ENCODE measurements at places on chromosomes 12 and 14. TPM values are rescaled to one million over a fixed set of nuclear protein-coding genes. Genes with fewer than 3 reads are reported as not detected.
A peak's percentile ranks its signal among the peaks of the same experiment; 100 is the strongest.

The RNASE1 gene
- total RNA-seq, result not detected

The NINJ2 gene
- total RNA-seq, result 13.5 TPM

DNA sequence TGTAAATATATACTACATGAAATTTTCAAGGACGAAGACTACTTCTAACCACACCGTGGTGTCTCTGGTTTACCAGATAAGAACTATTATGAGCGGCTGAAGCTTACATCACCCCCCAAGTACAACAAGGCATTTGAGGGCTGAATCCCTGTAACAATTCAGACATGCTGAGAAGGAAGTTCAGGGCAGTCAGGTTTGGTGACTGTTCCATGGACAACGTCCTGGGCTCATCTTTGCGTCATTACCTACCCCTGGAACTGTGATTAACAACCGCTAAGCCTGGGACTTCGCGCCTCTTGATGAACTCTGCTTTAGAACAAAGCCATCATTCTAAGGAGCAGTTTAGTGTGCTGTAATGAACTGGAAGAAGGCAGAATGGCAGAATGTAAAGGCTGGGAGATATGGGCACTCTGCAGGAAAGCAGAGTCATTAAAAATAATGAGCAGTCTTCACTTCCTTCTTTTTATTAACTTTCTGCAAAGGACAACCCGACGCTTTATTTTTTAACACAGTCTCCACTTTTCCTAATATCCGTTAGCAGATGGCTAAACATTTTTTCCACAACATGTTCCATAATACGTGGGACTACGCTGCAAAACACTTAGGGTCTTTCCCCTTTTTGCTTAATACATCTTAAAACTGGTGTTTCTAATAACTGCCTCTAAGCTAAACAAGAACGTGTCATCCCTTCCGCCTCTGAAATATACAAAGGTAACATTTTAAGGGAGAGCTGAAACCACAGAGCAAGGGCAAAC, 263.2 kb downstream of the ADAMTS20 start:
- no peak overlapping the region for H3K4me3 ChIP-seq
- no peaks in the 10 kb centered on the region for H3K4me1 ChIP-seq
- H3K36me3 ChIP-seq, result no peaks in the 10 kb centered on the region
- H3K27ac ChIP-seq, result no peak overlapping the region

DNA sequence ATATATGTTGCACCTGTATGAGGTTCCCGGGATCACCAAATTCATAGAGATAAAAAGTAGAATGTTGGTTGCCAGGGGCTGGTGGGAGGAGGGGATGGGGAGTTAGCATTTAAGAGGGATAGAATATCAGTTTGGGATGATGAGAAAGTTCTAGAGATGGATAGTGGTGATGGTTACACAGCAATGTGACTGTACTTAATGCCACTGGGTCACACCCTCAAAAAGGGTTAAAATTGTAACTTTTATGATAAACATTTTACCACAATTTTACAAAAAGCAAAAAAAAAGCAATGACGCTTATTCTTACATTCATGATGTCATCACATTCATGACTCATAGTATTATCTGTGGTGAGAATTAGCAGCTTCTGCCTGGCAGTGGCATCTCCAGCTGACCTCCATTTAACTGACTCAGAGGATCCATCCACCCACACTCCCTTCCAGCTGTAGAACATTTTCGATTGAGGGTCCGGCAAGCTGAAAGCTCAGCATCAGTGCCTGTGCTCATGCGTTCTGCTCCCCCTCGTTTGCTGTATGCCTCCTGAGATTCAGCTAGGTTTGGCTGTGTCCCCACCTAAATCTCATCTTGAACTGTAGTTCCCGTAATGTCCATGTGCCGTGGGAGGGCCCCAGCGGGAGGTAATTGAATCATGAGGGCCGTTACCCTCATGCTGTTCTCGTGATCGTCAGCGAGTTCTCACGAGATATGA, 64.8 kb upstream of the TMEM260 start:
- H3K27me3 ChIP-seq, result peaks cover 18% of the 10 kb centered on the region
- no peak for DNase-seq
- H3K27ac ChIP-seq, result no peak overlapping the region
- no peaks in the 10 kb centered on the region for H3K36me3 ChIP-seq

DNA sequence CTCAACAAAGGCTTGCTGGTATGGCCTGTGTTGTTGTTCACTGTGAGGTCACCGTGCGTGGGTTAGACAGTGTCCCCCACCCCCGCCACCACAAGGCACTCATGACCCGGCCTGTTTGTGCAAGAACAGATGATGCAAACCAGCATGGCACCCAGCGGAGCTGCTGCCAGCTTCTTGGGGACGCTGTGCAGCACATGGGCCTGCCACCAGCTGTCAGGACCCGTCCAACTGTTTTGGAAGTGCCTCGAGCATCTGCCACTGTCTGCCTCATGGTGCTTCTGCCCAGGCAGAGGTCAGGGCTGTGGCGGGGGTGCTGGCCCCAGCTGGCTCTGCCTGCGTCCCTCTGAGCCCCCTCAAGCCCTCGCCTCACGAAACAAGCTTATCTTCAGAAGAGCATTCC, 1.5 kb downstream of the ASB2 start:
- H3K27ac ChIP-seq, result peak overlapping the region; percentile 97
- H3K4me3 ChIP-seq, result peak overlapping the region; percentile 78
- no peaks in the 10 kb centered on the region for H3K27me3 ChIP-seq

DNA sequence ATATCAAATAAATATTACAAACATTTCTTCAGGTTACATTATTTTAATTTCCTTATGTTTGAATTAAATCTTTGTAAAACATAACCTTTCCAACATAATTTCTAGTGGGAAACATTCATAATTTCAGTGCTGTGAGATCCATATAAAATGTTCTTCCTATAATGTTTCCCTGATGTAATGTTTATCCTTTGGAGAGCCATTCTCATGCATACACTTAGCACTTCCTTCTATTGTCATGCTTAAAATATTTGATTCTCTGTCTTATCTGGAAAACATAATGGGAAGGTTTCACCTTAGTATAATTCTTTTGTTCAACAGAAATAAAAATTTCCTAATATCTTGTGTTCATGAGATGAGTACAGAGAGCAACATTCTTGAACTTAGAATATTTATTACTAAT, 472.5 kb downstream of the ADAMTS20 start:
- H3K36me3 ChIP-seq, result no peaks in the 10 kb centered on the region
- no peaks in the 10 kb centered on the region for H3K27me3 ChIP-seq

- H3K4me1 ChIP-seq, result no peaks in the 10 kb centered on the region
- DNase-seq, result no peak
- H3K27me3 ChIP-seq, result peaks cover 24% of the 10 kb centered on the region
- H3K36me3 ChIP-seq, result no peaks in the 10 kb centered on the region
These were observed 12.1 kb downstream of the NUAK1 start for GRCh38 chr12:106126441-106127337.

DNA sequence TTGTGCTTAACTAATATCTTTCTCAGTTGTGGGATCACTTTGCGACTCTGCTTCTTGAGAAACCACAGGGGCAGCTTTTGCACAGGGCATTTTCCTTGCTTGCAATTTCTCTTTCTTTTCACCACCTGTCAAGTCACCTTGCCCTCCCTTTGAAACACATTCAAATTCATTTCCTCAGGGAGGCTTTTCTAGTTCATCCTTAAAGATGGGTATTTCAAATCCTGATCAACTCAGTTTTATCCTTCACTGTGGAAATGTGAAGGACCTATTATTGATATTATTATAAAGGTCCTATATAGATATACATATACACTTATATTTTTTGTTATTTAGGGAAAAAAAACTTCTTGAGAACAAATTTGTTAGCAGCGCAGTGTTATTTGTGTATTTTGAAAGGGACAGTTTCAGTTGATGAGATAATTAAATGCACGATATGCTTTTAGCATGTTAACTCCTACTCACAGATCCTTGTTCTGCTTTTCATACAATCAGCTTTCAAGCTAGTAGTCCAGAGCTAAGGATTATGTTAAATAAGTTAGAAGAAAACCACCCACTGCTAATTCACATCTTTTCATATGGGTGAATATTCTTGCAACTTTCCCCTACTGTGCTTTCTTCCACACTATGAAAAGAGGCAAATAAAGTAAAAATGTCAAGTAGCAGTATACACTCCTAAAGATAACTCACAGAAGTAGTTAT, 501.4 kb upstream of the RGS6 start:
- no peak for DNase-seq
- no peak overlapping the region for H3K27ac ChIP-seq
- peaks cover 48% of the 10 kb centered on the region for H3K36me3 ChIP-seq
- H3K27me3 ChIP-seq, result no peaks in the 10 kb centered on the region
- H3K4me3 ChIP-seq, result no peak overlapping the region

GRCh38 chr12:22935090-22935489, 310.1 kb downstream of the ETNK1 start:
- no peak overlapping the region for H3K4me3 ChIP-seq
- DNase-seq, result no peak
- H3K4me1 ChIP-seq, result no peaks in the 10 kb centered on the region
- no peak overlapping the region for H3K27ac ChIP-seq
- no peaks in the 10 kb centered on the region for H3K36me3 ChIP-seq
- H3K27me3 ChIP-seq, result no peaks in the 10 kb centered on the region

GRCh38 chr14:55398679-55399078, 13.0 kb downstream of the ATG14 start:
- H3K4me3 ChIP-seq, result no peak overlapping the region
- no peak for DNase-seq
- H3K36me3 ChIP-seq, result peaks cover 7% of the 10 kb centered on the region
- H3K27ac ChIP-seq, result no peak overlapping the region
- H3K4me1 ChIP-seq, result peaks cover 9% of the 10 kb centered on the region

Data from activated CD4-positive, alpha-beta memory T cell treated with anti-CD3 and anti-CD28 coated beads, Interleukin-2, amount 10 ng/mL, durations not matched to agents 7 days and 5 days (primary cell).